ENCODE measurements at places on chromosomes 4 and X.

GRCh38 chrX:67207912-67208311 lies 335.9 kb upstream of the AR start:
- no peak for DNase-seq

GRCh38 chr4:15568821-15569220 lies 86.3 kb downstream of the FBXL5 start:
- DNase-seq: no peak

GRCh38 chrX:18698737-18699650 lies 8.5 kb upstream of the PPEF1 start:
- no peak for DNase-seq

DNA sequence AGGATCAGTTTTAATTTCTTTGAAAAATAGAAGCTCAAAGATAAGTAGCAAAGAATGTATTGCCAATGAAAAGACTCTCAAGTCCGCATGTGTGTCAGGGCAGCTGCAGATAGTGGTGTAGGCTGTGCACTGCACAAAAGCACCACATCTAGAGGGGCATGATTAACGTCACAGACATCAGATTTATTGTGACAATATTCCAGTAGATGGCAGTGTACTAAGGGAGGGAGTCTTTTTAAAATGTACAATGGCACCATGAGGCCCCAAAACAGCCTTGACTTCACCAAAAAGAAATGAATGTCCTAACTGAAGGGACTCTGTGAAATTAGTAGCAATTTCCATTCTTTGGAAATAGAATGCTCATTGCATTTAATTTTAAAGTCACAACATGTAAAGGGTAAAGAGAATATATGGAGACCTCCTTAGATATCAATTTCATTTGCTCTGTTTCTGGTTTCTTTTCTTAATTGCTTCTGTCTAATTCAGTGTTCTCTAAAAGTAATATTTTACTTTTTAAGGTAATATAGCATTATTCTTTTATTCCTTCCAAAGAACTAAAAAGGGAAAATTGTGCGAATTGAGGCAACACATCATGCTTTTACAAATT lies 98.4 kb downstream of the ZNF827 start:
- DNase-seq: no peak

DNA sequence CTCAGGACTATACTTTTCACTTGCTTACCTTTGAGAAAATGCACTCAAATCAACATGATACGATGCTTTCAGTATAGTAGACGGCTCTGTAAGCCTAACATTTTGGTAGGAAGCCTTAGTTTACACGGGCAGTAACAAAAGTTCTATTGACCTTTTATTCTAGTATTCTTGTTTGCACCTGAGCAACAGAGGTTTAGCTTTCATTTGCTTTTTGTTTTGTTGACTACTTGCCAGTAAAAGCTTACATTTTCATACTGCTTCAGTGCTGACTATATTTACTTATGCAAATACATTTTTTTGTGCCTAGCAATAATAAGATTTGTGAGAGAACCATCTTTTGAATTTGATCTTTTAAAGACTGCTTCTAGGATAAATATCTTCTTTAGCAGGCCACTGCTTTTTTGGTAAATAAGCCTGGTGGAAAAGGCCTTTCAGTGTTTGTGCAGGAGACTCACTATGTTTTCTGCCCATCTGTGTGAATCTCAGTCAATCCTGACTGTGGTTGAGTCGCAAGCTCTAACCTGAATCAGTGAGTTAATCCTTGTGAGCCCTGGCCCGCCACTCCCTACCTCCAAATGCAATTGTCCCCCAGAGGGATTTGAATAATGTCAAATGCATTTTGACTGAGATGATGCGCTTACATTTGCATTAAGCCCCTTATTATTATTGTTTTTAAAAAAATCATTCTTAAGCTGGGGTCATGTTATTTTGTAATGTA lies 21.9 kb downstream of the FHIP1A start:
- DNase-seq: no peak

- no peak for DNase-seq
Observed at GRCh38 chr4:186845137-186845842, 121.6 kb upstream of the FAT1 start.

DNA sequence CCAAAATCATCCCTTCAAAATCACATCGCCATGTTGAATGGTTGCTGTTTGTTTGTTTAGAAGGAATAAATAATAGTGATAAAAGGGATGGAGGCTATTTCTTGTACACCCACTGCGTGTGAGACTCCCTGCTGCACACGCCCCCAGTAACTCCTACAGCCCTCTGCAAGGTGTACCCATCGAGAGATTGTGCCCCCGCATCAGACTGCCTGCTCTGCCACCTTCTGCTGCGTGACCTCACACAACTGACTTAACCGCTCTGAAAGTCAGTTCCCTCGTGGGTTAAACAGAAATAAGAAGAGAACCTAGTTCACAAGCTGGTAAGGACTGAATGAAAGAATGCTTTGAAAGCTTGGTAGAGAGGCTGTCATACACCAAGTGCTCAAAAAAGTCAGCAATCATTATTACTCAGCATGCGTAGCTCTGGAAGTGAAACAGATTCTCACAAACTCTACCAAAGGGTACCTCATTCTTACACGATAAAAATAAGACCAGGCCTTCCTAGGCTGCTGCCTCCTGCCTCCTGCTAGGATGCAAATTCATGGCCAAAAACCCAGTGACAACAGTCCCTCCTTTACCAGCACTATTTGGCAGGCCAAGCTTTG lies 147.1 kb downstream of the CPEB2 start:
- no peak for DNase-seq

DNA sequence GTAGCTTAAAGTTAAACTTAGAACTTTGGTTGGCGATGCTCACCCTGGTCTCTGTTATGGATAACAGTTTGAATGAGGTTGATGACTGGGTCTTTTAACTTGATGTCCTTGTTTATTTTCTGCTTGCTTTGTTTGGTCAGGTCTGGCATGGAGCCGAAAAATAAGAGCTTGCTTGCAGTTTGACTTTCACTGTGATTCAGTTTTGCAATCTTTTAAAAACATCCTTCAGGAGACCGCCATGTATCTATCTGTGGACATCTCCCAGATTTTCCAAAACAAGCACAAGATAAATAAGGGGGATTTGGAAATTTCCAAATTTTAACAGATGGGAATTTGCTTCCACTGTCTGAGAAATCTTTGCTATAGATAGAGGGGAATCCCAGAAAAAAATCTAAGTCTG lies 246.7 kb downstream of the PALLD start:
- DNase-seq: no peak

- no peak for DNase-seq
Observed at GRCh38 chr4:70687392-70687791, 940 bp upstream of the UTP3 start.

GRCh38 chr4:107060388-107060787 lies 24.3 kb upstream of the DKK2 start:
- DNase-seq: no peak

DNA sequence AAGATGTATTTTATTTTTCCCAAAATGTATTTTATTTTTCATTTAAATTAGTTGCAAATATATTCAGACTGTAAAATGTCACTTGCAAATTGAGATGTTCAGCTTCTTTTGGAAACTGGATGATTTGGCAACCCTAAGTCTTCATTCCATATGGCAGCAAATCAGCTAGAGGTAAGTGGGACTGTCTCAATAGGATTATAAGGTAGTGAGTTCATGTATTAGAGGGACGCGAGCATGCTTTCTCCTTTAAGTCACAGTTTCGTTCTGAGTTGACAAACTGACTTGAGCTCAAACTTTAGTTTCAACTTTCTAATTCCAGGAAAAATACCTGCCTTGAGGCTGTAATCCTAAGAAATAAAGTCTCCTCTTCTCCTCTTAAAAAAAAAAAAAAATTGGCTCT lies 44.2 kb upstream of the TMEM131L start:
- DNase-seq: no peak

DNA sequence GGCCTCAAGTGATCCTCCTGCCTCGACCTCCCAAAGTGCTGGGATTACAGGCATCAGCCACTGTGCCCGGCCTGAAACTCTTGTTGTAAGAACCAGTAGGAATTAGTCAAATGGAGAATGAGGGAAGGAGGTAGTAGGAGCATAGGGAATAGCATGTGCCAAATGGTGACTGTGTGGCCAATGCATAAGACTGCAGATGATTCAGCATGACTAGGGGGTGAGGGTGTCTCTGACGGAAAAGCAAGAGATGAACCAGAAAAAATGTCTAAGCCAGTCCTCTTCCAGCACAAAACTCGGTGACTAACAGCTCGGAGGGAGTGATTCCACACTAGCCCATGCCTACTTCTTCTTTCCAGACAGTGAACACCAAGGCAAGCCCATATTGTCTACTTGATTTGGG lies 58.2 kb upstream of the DUSP21 start:
- no peak for DNase-seq

DNA sequence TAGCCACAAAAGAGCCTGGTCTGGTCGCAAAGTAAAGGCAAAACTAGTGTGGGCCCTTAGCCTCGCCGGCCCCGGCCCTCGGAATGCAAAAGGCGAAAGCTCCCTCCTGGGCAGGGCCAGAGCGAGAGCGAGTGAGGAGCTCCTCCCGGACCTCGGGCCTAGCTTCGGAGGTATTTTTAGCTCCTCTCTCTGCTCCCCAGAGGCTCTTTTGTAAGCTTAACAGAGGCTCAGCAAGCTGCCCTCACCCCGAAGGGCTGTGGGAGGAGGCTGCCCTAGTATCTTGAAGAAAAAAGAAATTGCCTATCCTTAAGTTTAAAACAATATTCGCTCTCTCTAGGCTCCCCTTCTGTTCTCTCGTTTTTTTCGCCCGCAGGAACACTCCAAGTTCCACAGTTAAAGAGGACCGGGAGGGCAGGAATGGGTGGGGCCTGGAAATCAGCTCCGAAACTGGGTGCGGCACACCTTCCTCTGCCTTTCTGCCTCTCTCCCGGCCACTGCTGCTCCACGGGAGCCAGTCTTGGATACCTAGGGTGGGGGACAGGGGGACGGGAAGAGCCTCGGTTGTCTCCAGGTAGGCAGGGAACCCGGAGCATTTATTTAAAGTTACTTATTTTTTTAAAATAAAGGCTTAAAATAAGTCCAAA lies 12.1 kb downstream of the HAND2 start:
- no peak for DNase-seq

DNA sequence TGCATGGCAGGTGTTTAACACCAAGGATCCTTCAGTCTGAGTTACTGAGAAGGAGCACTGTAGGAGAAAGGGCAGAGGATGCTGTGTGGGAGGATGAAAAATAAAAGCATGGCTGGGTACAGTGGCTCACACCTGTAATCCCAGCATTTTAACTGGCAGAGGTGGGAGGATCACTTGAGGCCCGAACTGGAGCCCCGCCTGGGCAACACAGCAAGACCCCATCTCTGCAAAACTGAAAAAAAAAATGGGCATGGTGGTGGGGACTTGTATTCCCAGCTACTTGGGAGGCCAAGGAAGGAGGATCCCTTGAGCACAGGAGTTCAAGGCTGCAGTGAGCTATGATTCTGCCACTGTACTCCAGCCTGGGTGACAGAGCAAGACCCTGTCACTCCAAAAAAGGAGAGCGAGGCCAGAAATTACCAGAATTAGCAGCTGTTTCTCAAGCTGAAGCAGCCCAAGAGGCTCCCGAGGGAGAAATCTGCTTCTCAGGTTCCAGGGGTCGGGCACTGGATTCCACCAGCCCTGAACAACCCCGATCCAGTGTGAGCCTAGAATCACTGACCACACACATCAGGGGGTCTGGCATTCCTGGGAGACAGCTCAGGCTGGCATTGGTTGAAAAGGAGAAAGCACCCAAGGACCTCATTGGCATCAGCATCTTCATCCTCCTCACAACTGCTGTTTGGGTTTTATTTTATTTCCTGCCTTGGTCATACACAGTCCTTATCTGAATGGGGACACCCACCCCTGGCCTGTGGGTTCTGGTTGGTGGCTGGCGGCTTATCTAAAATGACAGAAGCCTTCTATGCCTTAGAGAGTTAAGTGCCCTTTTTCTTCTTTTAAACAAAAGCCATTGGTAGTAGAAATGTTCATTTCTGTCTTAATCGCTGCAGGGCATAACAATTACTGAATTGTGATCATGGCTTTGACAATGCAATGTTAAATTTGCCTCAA lies 66.3 kb upstream of the TRIM2 start:
- no peak for DNase-seq

- DNase-seq: no peak
Observed at GRCh38 chr4:20646287-20646686, 54.0 kb upstream of the PACRGL start.

GRCh38 chr4:135368831-135369230 lies 1167.2 kb upstream of the PABPC4L start:
- no peak for DNase-seq

GRCh38 chrX:124228849-124229248 lies 103.6 kb upstream of the TEX13D start:
- DNase-seq: no peak

DNA sequence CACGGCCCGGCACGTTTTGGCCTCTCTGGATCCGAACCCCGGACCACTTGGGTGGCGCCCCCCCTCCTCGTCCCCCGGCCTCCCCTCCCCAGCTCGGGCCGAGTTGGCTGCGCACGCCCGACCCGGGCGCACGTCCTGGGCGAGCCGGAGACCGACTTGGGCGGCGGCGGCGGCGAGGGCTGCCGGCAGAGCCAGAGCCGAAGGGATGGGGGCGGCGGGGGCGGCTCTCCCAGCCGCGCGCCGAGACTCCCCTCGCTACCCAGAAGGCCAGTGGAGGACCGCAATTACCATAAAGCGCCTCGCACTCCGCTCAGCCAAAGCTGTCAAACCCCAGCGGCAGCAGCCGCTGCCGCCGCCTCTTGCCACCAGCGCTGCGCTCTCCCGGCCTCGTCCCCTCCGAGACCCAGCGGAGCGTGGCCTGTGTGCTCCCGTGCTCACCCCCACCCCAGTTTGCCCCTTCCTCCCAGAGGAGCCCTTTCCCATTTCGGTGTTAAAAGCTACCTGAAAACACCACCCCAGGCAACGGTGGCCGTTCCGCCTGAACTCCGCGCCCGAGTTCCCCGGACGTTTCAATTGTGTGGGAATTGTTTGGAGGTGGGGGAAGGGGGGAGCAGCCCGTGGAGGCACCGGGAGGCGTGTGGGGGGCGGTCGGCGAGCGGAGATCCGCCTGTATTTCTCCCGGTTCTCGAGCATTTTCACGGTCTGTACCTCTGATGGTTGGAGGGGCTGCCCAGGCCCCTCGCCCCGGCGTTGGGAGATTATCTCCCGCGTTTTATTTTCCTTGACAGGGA lies 701 bp upstream of the BCOR start:
- DNase-seq: peak; percentile 50

- no peak for DNase-seq
Observed at GRCh38 chr4:188930822-188931221, 791.6 kb downstream of the TRIML1 start.

DNA sequence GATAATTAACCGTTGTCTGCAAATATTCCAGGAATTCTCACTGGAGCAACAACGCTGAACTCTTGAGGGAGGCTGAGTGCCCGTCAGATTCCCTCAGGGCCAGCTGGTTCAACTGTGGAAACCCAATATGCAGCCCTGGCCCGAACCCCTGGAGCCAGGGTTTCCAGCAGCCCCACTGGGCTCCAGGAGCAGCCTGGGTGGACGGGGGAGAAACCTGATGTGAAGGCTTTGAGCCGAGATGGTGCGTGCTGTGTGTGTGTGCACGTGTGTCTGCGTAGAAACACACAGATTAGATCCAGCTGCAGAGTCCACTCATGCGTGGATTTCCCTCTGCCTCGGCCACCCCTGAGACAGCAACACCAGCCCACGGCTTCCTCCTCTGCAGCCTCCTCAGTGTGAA lies 19.4 kb upstream of the SLC25A6 start:
- DNase-seq: no peak
